Left hindlimb (tissue), 1 donor: ENCODE measurements at places on chromosomes 5 and 9.

GRCh38 chr5:179161901-179162300 lies 101.7 kb downstream of the ZNF354C start:
- no peak for DNase-seq

DNA sequence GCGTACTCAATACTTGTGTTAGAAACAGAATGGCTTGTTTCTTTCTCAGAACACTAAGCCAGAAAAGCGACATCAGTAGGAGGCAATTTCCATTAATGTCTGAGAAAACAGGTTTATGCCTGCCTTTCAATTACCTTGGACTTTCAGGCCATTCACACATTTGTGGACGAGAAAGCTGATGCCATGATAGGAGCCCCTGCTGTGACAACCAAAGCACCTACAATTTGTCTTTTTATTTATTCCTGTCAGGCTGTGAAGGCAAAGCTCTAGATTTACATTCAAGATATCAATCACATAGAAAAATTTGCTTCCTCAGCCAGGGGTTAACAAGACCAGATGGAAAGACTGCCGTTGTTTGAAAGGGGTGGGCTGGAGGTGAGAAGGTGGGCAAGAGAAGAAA lies 76.2 kb downstream of the C7 start:
- DNase-seq = no peak

DNA sequence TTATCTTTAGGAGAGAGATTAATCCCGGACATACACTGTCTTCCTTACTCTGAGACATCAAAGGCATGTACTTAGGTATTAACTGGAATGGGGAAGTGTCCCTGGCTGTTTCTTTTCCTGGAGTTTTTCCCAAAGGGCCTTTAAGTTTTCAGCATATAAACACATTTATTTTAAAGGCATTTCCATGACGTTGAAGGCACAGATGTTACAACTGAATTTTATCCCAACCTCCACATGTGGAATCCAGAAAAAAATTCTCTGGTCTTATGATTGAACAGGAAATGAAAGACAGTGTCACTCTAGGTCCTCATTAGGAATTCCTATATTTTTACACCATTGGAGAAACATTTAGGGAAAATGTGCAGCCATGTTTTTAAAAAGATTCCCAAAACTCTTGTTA lies 41.6 kb upstream of the SHOC1 start:
- no peak for DNase-seq

DNA sequence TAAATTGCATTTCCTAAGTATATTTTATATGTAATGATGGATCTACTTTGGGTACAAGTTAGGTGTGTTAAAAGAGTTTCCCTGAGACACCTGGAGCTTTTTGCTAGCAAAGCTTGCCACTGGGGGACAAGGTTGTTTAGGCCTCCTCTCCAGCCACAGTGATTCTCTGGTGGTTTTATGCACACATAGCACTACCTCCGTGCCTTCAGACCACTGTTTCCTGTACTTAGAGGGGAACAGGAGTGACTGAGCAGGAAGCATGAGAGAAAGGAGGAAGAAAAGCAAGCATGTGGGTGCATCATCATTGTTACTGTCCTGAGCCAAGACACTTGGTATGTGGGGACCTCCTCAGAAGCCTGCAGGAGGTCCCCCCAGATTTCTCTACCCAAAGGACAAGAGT lies 272.1 kb downstream of the RASEF start:
- no peak for DNase-seq

GRCh38 chr5:41334758-41335157 lies 121.4 kb upstream of the C6 start:
- DNase-seq = no peak

- no peak for DNase-seq
Measured at GRCh38 chr5:140025736-140026135, 17.4 kb downstream of the NRG2 start.

DNA sequence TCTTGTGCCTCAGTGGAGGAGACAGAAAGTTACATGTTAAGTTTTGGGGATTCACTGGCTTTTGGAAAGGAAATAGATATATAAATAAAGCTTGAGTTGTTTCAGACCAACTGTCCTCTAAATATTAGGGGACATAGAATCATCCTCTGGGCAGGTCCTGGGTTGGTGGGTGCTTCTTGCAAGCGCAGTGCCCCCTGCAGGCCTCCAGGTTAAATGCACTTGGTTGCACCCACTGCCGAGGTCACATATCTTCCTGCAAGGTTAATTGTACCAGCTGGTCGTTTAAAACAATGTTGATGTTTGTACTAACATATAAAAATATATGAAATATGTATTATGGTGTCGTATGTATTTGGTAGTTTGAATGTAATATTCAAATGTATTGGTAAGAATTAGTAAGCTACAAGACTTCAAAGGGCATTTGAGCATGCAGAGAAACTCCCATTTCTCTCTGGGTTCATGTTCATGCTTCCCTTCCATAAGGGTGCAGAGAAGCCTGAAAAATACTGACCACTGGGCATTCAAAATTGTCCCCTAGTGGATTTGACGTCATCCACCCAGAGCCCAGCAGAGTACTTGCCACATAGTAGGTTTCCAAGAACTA lies 87.0 kb downstream of the ZNF618 start:
- no peak for DNase-seq

- DNase-seq = no peak
Measured at GRCh38 chr9:107738789-107739188, 249.2 kb upstream of the KLF4 start.

- DNase-seq = no peak
Measured at GRCh38 chr5:89954916-89955315, 454.6 kb downstream of the CETN3 start.

DNA sequence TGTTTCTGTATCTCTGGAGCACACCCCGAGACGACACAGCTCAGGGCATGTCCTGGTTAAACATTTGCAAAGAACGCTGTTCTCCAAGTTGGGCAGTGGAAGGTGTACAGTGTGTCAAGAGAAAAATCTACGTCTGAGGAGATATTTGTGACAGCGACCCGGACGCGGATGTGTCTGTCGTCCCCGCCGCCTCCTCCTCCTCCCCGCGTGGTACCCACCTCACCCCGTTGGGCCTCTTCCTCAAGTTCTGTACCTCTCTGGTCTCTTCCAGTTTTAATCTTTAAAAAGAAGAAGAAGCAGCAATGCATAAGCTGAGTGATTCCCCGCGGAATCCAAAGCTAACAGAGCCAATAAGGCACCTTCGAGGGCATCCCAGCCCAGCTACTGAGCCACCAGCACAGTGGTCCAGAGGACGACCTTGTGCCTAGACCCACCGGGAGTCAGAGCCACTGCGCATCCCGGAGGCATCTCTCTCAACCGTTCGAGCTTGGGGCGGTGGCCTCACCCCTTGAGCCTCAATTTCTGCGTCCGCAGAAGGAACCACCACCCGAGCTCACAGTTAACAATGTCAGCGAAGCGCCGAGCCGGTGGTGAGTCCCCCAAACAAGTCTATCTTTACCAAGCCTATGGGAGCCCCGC lies 467 bp downstream of the C9orf78 start:
- DNase-seq = no peak

DNA sequence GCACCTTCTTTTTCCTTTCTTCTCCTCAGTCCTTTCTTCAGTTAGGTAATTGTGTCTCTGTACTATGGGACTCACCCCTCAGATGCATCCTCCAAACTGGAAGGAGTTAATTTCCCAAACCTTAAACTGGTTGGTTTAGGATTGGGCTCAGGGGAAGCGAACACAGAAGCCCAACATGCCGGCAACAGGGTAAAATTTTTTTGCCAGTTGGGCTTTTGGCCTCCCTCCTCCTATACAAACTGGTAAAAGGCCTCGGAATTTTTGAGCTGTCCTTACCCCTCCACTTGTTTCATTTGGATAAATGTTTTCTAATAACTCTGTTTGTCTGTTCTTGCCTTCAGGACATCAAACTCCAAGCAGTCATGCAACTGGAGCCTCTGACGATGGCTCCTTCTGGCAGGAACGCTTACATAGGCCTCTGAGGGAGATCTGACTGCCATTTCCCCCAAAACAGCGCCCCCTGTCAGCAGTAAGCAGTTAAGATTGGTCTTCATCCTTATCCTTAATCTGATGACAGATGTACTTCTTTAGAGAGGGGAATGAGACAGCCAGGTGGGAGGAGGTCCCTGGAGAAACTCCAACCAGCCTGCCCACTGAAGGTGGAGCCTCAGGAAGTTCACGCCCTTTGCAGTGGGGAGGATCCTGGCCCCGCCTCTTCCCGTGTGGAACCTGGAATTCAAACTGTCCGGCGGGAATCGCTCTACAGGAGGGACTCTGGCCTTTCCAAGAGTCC lies 57.8 kb upstream of the SPINK5 start:
- DNase-seq = no peak

DNA sequence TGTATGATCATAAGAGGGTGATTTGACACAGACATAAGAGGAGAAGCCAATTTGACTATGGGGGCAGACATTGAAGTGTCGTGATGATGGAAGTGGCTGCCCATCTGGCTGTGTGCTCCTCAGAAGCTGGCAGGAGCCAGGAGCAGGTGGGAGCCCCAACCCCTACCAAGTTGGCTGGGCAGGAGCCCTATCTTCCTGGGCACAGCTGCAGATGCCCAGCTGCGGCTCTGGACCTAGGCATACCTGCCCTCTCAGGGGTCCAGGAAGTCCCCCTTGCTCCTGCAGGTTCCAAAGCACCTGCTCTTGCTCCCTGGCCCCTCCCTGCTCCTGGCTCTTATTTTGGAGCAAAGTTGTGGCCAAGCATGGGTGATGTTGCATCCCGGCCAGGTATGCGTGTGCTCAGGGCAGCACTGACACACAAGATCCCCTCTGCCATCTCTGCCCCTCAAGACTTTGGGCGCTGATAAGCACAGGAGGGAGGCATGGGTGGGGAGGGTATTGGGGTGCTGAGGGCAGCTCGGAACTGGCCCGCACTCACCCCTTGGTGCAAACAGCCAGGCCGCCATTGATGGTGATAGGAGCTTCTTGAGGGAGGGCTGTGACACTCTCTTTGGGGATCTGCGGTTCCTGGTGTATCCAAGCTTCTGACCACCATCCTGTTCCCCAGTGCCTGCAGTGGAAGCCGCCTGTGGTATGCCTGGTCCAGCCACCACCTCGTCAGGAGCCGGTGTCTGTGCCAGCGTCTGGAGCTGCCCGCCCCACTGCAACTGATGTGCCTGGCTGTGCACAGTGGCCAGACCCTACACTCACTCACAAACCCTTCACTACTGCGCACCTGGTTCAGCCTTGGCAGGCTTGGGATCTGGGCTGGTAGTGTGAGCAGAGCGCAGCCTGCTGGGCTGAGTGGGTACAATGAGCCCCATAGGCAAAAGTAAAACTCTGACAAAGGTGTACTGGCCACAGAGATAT lies 230.9 kb downstream of the CDH9 start:
- DNase-seq = no peak

DNA sequence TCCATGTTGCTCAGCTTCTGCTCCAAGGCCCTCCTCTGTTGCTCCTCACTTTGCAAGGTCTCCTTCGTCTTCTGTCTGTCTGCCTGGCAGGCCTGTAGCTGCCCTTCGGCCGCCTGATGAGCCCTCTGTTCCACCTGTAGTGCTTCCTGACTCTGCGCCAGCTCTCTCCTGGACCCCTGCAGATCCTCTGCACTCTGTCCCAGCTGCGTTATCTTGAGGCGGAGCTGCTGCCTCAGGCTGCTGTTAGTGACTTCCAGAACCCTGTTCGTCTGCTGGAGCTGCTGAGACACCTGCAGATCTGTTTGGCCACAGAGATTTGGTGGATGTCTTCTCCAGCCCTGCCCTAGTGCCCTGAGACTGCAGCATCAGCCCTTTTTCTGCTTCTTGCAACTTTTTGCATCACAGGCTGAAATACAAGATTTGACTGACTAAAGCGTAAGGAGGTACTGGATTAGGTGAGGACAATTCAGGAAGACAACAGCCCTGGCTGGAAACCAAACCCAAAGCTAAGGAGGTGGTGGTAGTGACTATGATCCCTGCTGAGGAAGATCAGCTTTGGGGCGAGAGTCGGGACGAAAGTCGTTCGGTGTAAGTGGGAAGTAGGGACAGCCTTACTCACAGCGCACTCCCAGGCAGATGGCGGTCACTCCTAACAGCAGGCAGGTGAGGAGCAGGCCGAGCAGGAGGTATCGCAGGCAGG lies 2.1 kb downstream of the CD72 start:
- no peak for DNase-seq

DNA sequence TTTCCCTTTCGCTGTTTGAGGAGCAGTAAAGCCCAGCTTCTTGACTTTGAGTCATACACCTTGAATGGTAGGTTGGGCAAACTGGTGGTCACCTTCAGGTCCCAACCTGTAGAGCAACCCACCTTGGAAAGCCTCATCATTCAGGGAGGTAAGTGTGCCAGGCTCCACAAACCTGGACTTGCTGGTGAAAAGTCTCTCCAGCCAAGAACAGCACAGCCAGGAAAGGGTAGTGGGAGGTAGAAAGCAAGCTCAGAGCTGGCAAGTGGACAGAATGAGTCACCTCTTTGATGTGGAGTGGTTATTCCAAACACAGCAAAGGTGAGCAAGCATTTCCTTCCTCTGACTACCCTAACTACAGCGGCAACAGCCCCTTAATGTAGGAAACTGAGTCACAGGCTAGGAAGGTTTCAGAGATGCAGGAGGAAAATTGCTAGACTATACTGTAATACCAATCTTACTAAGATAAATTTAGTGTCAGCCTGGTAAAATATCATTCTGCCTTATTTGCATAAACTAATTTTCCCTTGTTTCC lies 117.5 kb upstream of the MTAP start:
- no peak for DNase-seq

DNA sequence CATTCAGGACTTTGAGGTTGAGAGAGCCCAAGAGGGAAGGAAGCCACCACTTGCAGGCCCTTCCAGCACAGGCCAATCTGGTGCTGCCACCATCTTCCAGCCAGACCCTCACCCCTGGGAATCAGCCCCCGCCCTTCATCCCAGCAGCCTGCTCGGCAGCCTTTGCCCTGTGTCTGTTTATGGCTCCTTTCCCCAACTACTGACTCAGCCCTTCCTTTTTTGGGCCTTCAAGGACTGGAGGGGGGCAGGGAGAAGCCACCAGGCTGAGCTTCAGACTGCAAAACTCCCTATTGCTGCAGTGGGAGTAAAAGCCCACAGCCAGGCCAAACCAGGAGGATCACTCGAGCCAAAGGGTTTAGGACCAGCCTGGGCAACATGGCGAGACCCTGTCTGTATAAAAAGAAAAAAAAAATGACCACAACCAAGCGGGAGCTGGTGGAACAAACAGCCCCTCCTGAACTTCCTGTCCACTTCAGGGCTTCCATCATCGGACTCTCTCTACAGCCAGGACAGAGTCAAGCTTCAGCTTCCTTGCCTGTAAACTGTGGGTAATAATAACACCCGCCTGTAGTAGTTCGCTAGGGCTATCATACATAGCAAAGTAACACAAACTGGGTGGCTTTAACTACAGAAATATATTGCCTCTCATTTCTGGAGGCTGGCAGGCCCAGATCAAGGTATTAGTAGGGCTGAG lies 85.9 kb upstream of the IL17B start:
- DNase-seq = no peak

- DNase-seq = no peak
Measured at GRCh38 chr5:134145041-134145757, 30.7 kb downstream of the TCF7 start.

DNA sequence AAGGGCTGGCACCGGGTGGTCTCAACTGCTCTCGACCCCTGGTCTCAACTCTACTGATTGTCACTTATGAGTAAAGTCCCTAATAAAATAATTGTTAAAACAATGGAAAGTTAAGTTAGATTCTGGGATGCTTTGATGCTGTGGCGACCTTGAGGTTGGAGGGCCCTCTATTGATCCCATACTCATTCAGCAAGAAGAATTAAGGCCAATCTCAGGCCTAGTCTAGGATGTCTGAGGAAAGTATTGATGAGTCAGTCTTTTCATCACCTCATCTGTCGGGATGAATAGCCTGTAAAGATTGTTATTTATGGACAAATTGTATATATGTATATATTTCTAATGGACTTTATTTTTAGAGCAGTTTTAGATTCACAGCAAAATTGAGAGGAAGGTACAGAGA lies 50.8 kb downstream of the WDR36 start:
- DNase-seq = no peak
